Hindlimb muscle (tissue), 1 donor: ENCODE measurements at places on chromosomes 3 and 15. TPM values are rescaled to one million over a fixed set of nuclear protein-coding genes. Genes with fewer than 3 reads are reported as not detected.
A peak's percentile ranks its signal among the peaks of the same experiment; 100 is the strongest.

DNA sequence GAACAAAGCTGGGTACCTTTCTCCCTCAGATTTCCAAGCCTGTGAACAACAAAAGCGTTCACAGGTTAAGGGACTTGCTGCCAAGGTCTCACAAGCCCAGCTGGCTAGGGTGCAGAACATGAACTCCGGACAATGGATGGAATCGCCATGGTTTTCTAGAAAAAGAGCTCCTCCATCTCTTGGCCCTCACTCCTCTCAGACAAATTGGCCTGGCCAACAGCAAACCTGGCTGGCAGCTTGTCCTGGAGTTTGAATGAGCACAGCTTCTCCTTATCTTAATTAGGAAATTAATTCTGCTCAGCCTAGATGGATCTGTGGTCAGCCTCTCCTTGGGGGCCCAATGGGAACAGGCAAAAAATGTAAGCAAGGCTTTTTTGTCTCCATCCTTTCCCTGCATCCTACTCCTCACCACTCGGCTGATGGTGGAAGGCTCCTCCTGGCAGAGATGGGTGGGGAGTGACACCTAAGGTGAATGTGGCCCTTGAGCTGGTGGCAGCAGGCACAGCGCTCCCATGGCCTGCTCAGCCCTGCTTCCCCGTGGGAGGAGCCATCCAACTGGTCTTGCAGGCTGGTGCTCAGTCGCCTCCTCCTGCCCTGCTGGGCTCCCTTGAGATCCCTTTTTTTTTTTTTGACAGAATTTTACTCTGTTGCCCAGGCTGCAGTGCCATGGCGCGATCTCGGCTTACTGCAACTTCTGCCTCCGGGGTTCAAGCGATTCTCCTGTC, 5.8 kb downstream of the KLHL25 start:
- no peak for DNase-seq

GRCh38 chr3:45080824-45081223, 54.7 kb downstream of the CLEC3B start:
- DNase-seq, result no peak

GRCh38 chr15:97200161-97200560, 760.3 kb upstream of the ARRDC4 start:
- DNase-seq, result no peak

DNA sequence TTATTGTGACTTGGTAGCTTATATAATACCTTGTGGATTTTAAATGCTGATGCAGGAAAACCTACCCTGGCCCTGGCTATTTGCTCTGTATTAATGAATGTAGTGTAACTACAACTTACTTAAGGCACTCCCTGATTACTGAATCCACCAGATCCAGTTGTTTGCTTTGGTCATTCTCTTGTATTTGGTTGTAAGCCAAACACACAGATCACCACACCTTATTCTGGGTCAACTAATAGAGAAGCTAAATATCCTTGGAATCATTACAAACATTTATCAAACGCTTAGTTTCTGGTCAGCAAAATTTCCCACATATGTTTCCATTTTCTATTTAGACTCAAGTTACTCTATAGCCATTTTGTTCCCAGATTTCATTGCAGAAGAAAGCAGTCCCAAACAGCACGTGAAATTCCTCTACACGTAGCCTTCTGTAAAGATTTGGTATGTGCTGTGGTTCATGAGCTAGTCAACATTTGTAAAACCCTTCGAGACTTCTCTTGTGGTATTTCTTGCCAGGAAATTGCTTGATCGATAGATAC, 322.6 kb downstream of the MEX3B start:
- peak; percentile 51 for DNase-seq

DNA sequence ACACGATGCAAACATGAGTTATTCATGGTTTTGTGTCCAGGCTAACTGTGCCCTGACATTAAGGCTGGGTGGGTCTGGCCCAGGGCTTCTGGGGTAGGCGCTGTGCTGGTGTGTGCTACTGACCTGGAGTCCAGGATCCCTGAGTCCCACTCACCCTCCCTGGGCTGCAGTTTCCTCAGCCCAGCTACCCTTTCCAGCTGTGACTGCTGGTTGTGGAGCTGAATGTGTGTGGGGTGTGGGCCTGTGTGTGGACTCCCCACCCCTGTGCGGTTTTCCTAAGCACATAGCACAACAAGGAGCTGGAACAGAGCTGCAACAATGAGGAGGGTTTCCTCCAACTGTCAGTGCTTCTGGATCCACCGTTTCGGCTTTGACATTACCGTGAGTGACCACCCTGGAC, 38.0 kb downstream of the SMAD3 start:
- DNase-seq, result no peak

- DNase-seq, result no peak
These were observed 117.5 kb downstream of the OPA1 start for GRCh38 chr3:193710286-193711165.

DNA sequence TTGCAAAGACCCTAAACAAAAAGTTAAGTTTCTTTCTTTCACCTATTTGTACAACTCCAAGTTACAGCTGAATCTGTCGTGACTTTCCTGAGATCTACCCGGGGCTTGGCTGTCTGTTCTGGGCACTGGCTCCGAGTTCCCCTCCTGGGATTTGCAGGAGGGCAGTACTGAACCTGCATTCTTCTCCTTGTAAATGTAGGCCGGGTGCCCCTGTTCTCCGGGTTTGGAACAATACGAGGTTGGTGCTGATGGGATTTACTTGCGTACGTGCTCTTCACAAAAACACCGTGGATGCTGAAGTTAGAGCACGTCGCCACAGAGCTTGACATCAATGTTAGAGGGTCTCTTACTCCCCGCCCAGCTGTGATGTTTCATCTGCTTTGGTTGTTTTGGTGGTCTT, 48.1 kb downstream of the KLHL25 start:
- no peak for DNase-seq

- DNase-seq, result no peak
These were observed 562.0 kb upstream of the CFAP20DC start for GRCh38 chr3:59611649-59612443.

GRCh38 chr3:59922192-59922591, 872.4 kb upstream of the CFAP20DC start:
- DNase-seq, result no peak

DNA sequence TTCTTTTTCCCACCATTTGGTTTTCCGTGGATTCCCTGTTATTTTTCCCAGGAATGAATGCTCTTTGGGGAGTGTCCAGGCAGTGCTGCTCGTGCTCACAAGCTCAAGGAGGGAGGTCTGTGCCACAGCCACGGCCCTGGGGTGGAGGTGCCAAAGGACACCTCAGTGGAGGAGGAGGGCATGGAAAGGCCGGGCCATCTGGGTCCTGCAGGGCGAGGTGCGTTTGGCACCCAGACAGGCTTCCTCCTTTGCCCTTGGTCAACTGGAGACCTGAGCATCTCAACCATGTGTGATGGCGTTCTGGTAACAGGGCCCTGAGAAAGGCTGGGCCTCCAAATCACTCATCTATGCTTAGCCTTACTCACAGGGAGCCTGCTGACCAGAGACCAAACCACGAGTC, 25.4 kb downstream of the KY start:
- no peak for DNase-seq

- no peak for DNase-seq
These were observed 5.6 kb upstream of the TMEM45A start for GRCh38 chr3:100486808-100487207.

DNA sequence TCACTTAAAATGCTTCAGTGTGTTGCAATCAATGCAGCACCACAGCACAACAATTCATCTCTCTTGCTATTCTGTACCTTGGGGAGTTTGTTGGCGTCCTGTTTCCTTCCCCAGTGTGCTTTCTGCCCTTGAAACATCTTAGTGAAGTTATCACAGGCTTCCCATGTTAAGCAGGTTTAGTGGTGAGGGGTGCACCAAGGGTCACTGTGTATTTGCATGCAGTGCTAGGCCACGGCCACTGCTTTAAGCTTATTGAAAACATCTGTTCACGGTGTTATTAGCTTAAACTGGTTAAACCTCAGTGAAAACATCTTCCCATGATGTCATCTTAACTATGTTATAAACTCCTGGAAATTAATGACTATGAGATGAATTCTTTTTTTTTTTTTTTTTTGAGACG, 217.3 kb upstream of the GOLIM4 start:
- DNase-seq, result no peak

- DNase-seq, result peak; percentile 40
These were observed 2.1 kb upstream of the GABRA5 start for GRCh38 chr15:26864664-26865191.

DNA sequence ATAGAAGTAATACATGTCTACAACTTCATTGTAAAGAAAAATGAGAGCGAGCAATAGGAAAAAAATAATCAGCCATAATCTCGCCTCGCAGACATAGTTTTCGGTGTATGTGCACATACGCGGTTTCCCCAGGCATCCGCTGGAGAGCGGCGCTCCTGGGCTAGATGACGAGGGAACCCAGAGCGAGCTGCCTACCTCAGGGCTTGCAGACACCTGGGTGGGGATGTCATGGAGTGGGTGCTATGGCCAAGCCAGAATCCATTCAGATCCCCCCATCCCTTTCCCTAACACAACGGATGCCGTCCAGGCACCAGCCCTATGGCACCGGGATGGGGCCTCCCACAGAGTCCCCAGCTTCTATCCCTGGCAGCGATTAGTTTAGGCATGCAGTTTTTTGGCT, 4.5 kb upstream of the CFAP100 start:
- no peak for DNase-seq

DNA sequence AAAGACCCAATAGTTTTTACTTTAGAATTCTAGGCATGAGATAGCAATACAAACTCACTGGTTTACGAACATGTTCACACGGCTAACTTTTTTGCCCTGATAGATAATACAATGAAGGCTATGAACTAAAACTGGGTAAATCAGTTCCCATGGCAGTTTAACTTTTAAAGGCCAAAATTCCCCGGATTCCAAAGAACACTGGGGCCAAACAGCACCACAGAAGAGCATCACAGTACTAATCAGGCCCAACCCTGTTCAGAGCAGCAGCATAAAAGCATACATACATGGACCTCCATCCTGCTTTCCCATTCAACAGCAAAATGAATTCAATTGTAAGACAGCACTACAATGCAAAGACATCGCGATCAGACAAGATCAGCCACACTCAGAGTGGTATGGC, 540.3 kb upstream of the CCDC54 start:
- DNase-seq, result no peak

GRCh38 chr3:8328967-8329366, 172.7 kb upstream of the LMCD1 start:
- no peak for DNase-seq

- no peak for DNase-seq
These were observed 589 bp upstream of the GPR27 start for GRCh38 chr3:71752831-71753700.

- DNase-seq, result no peak
These were observed 25.1 kb downstream of the SHISA5 start for GRCh38 chr3:48478626-48479555.

DNA sequence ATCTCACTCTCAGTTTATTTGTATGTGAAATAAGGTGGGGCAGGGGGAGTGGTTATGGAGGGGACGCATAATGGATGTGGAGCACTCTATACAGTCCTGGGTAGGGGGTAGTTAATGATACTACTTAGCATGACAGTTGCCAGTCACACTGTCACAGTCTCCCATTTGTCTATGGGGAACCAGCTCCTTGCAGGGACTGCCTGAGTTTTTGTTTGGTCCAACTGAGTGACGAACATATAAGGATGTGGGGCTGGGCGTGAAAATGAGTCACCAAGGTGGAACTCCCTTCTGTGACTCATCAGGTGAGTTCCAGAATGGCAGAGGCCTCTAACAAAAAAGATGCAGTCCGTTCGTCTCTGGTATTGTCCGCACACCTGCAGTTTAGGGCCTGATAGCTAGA, 235.3 kb upstream of the ST8SIA2 start:
- DNase-seq, result no peak

DNA sequence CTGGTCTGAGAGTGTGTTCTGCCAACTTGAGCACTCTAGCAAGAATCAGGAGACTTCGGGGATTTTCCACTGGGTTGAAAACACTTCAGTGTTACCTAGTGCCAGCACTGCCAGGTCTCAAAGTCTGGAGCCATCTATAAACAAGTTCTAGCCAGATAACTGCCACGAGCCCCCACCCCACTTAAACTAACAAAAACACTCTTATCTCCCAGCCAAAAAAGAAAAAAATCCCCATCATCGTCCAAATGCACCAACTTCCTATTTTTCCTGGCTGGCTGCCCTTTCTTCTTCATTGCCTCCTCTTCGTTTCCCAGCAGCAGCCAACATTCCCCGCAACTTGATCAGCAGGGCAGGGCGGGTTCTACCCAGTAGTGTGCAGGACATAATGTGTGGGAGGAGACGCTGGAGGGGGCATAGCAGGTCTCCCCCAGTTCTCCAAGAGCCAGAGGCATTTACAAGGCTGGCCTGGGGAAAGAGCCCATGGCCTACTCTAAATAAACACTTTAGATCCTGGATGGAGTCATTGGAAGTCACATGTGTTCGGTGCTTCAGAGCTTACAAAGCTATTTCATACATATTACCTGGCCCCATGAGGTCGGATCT, 29.5 kb downstream of the C2CD4B start:
- DNase-seq, result no peak

- no peak for DNase-seq
These were observed 131.3 kb downstream of the DCLK3 start for GRCh38 chr3:36633060-36633459.

GRCh38 chr3:79041621-79042020, 726.2 kb downstream of the ROBO1 start:
- DNase-seq, result no peak

DNA sequence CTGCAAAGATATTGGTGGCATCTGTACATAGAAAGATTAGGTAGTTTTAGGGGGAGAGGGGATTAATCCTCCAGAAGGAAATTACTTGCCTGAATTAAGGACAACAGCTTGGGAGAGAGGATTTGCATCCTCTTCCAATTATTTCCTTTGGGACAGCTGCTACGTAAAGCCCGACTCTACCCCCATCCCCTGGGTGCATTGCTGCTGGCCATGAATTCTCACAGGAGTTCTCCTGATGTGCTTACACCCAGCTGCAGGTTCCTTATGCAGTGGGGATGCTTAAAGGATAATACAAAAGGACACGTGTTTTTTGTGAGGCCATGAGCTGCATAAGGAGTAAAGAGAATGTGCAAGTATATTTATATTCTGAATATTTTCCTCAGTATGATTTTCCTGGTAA, 132.3 kb downstream of the VPS8 start:
- no peak for DNase-seq

DNA sequence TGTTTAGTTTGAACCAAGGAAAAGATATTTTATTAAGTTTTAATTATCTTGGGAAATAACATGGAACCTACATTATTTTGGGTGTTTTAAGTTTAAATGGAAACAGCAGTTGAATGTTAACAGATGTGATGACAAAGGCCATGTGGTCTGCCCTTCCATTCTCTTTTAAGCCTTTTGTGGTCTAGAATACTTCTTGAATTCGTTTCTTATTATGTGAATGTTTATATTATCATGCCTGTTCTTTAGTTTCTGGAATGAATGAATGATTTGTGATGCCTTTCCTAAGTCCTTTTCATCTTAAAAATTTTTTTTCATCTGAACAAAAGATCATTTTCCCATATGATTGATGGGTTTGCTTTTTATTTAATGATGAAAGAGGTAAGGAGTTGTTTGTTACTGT, 44.6 kb downstream of the SNRK start:
- DNase-seq, result no peak

The THPO gene
- polyA plus RNA-seq, result 2.5 TPM

The EPM2AIP1 gene
- 25.6 TPM for polyA plus RNA-seq

The IGSF11 gene
- 0.86 TPM for polyA plus RNA-seq

The SYNPR gene
- not detected for polyA plus RNA-seq

The SLC6A1 gene
- polyA plus RNA-seq, result 2.1 TPM

The TMCO5A gene
- not detected for polyA plus RNA-seq
